ENCODE measurements at places on chromosomes 13 and 19.

DNA sequence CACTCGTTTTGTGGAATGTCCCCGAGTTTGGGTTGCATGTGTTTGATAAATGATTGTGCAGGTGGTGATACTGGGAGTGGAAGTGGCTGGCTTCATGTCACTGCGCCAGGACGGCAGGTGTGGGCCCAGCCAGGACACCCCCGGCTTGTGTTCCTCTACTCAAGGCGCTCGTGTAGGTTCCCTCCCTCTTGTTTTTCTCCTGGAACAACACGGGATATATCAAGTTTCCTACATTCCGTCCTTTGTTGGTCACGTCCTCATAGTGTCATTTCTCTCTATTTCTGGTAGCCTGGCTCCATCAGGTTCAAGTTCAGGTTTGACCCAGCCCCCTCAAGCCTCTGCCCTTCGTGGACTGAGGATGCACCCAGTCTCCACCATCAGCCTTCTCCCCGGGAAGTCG is 16.3 kb downstream of the IL17D start:
- DNase-seq, result no peak

GRCh38 chr19:11986754-11987153 is 21.9 kb downstream of the ZNF763 start:
- DNase-seq, result no peak

DNA sequence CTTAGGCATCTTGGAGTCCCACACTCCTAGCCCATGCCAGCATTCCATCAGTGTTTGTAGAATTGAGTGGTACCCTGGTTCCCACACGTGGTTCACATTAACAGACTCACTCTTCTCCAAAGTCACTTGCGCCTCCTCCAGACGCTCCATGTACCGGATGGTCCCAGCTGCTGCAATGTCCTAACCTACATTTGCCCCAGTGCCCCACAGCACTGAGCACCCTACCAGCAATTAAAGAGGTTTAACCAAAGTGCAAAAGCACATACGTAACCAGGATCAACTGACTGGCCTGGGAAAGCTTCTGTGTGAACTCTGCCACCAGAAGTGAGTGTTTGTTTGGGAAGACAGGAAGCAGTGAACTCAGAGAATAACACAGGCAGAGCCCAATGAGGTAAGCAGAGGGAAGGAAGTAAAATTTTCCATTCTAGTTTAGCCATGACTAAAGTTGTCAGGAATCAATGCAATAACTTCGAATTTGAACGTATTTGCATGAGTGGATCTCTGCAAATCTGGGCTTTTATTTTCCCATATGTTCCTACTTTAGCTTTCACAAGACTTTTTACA is 7.3 kb upstream of the MEDAG start:
- no peak for DNase-seq

DNA sequence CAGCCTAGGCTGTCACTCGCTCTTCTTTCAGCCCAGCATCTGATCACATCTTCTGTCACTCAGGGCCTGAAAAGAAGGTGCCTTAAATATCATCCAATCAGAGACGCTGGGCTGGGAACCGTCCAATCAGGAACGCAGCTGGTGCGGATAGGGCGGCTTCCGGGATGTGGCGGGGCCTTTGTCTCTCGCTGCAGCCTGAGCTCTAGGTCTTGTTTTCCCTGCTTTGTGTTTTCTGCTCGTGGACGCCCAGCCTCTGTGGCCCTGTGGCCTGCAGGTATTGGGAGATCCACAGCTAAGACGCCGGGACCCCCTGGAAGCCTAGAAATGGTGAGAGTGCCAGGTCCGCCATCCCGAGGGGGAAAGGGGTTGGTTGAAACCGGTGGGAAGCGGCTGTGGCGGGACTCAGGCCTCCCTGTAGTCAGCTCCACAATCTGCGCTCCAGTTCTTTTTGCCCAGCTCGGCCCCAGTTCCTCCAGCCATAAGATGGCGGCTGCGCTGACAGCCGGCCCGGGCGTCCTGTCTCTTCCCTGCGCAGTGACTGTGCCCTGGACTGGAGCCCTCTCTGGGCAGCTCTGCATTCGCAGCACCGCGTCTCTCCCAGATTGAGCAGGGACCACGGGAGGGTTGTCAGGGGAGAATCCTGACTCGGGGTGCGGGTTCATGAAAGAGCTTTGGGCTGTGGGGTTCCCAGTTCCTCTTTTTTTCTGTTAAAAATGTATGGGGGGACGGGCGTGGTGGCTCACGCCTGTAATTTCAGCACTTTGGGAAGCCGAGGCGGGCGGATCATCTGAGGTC is at the start of gene ZNF85:
ZNF85 (plus strand) TSS at position 175 of the 795 bp plus-strand sequence; CDS start at position 325, 150 bp downstream.
- peak; percentile 82 for DNase-seq

DNA sequence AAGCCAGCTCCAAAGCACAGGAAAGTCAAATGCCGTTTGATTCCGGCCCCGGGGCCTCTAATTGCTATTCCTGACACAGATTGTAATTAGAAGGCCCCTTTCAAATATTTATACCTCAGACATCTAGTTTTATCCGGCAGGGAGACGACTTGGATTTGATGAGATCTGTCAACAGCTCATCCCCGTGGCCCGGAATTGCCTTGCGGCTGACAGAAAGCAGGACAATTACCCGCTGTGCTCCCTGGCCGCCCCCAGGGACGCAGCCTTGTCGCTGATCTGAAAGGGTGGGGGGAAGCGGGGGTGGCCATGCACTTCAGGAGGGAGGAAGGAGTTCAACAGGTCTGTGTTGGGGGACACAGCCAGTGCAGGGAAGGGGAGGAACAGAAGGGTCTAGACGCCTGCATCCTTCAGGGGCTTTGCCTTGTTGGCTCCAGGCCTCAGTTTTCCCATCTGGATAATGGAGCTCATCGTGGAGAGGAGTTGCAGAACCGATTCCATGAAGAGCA is 1.8 kb upstream of the SHD start:
- no peak for DNase-seq

DNA sequence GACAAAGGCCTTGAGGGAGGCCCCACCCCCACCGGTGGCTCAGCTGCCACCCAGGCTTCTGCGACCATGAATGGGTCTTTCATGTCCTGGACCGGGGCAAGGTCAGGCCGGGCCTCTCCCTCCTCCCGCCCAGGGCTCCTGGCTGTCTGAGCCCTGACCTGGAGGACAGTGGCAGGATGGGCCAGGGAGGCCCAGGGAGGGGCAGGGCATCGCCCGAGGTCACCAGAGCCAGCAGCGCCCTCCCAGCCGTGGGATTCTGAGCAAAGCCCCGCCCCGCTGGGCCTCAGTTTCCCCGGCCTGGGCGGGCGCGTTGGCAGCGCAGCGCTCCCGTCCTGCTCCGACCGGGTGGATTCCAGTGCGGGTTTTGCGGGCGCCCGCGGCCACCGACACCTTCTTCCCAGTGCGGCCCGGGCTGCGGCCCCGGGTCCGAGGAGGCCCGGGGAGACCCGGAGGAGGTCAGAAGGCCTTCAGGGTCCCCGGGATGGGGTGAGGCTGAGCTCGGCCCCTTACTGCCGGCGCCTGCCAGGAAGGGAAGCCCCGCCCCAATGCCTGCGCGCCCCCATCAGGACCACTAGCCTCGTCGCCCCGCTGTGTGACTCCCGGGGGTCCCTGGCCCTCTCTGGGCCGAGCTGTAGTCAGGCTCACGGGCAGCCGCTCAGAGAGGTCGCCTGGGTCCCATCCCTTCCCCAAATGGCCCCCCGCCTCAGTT is 24.6 kb upstream of the SEMA6B start:
- DNase-seq, result no peak

DNA sequence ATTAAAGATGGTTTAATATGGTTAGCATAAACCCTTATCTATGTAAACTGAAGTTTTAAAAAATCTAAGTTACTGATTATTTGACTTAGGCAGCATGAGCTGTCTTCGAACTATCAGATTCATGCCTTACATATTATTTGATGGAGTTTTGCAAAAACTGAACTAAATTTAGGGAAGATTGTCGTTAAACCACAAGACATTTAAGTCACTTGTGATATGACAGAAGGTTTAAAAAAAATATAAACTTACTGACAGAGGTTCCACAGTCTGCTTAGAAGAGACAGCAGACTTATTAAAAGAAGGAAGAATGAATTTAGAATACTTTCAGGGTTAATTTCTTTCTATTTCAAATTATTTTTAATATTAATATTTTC is 110.9 kb upstream of the FRY start:
- DNase-seq, result no peak

DNA sequence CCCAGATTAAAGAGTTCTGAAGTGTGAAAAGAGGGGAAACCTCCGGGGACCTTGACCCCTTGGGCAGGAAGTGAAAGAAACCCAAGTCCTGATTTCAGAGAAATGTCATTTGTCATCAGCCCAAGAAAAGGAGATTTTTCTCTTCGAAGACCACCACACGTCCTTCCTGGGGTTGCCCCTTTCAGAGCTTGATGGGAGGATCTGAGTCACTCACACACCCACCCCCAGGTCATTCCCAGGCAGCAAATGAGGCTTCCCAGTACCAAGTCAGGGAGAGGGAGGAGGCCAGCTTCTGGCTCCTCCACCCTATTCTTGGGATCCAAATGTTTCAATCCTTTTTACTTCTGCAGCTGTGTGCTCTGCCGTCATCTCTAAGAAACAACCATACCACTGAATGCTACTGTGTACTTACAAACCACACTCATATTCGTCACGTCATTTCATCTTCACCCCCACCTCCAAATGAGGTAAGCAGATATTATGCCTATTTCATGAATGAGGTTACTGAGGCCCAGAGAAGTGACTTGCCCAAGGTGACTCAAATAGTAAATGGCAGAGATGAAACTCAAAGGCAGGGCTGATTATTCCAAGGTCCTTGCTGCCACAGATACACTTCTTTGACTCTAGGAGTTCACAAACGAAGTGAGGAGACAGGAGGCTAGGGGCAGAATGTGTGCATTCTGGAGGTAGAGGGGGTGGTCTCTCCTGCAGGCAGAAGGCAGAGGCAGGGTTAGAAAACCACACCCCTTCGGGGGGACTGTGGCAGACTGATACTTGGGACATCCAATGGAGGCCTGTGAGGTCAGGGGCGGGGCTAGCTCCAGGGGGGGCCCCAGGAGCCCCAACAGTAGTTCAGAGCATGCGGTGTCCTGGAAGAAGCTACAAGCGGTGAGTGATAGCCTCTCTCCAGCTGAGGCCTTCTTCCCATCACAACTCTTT is 5.0 kb upstream of the KMT2B start:
- no peak for DNase-seq

GRCh38 chr13:41271456-41272285 is 8.3 kb upstream of the MTRF1 start:
- DNase-seq, result no peak

DNA sequence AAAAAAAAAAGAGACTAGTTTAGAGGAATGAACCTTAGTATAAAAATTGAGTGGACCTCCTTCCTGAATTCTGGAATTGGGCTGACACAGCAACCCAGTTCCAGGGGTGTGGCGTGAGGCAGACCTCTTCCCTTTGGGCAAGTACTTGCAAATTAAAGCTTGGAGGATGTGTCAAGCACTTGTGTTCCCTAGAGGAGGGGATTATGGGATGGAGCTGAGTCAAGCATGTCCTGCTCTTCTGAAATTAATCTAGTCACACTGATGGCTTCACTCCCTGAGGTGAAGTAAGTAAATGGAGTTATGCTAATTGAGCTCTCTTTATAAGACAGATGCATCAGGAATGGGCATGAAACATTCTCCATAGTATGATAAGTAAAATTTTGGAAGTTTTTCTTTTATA is 107.7 kb upstream of the HTR2A start:
- no peak for DNase-seq

GRCh38 chr19:16441661-16442162 is 30.1 kb downstream of the EPS15L1 start:
- no peak for DNase-seq

GRCh38 chr13:19737844-19738557 is 44.7 kb downstream of the PSPC1 start:
- DNase-seq, result no peak

- no peak for DNase-seq
Observed at GRCh38 chr13:110119935-110120905, 186.7 kb downstream of the COL4A1 start.

DNA sequence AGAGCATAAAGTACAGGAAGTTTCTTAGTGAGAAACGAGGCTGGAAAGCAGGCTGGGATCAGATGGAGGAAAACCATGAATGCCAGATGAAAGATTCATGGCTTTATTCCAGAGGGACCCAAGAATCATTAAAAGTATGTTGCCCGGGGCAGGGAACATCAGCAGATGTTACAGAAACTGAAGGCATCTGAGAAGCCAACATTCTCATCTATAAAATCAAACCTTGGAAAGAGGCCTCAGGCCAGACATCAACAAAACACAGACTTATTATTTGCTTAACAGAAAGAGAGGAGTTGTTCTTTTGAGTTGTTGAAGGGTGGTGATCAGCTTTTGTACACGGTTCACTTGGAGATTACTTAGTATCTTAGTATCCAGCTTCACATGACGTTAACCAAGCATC is 543.6 kb downstream of the RFC3 start:
- DNase-seq, result no peak

DNA sequence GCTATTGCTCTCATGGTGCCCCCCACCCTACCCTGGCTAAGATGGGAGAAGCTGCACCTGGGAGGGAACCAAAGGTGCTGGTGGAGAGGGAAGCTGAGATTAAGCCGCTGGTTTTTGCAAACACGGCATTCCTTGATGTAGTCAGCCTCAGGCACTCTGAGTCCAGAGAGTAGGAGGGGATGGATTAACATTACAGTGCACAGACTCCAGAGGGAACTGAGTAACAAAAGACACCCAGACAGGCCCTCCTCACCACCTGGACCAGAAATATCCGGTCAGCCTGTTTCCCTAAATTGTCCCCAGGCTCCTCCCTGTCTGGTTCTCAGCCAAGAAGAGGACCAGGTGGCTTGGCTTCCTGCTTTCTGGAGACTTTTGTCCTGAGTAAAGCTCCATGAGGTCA is 28.9 kb upstream of the PABPC3 start:
- DNase-seq, result no peak

DNA sequence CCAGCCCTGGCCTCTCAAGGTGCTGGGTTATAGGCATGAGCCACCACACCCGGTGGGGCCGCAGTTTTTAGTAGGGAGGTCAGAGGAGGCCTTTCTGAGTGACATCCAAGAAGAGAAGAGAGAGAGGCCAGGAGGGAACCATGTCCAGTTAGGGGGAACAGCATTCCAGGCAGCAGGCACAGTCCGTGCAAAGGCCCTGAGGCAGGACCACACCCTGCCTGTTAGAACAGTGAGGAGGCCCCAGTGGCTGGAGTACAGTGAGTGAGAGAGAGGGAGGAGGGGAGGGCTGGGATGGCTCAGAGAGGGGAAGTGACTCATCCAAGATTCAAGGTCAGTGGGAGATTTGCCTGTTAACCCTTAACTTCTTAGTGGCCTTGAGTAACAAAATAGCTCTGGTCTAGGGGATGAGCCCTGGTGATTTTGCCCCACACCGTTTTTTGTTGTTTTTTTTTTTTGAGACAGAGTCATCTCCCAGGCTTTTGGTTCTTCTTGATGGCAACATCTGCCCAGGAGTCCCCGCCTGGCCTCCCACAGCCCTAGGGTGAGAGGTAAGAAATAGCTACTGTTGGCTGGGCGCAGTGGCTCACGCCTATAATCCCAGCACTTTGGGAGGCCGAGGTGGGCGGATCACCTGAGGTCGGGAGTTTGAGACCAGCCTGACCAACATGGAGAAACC is 2.7 kb upstream of the PLIN3 start:
- DNase-seq, result no peak

- DNase-seq, result no peak
Observed at GRCh38 chr13:24668511-24668910, 11.7 kb upstream of the ATP12A start.

DNA sequence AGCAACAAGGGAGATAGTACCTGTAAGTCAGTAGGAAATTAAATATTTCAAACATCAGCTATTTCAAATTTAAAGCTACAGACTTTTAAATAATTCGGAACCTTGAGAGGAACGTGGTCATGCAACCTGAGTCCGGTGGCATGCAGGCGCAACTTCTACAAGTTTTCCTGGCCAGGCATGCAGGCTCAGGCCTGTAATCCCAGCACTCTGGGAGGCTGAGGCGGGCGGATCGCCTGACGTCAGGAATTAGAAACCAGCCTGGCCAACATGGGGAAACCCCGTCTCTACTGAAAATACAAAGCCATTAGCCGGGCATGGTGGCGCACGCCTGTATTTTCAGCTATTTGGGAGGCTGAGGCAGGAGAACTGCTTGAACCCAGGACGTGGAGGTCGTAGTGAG is 2.2 kb upstream of the ZNF701 start:
- DNase-seq, result no peak
